ENCODE measurements at places on chromosomes 7 and 10.

- DNase-seq: no peak
These were observed 42.9 kb downstream of the MKLN1 start for GRCh38 chr7:131370523-131370968.

DNA sequence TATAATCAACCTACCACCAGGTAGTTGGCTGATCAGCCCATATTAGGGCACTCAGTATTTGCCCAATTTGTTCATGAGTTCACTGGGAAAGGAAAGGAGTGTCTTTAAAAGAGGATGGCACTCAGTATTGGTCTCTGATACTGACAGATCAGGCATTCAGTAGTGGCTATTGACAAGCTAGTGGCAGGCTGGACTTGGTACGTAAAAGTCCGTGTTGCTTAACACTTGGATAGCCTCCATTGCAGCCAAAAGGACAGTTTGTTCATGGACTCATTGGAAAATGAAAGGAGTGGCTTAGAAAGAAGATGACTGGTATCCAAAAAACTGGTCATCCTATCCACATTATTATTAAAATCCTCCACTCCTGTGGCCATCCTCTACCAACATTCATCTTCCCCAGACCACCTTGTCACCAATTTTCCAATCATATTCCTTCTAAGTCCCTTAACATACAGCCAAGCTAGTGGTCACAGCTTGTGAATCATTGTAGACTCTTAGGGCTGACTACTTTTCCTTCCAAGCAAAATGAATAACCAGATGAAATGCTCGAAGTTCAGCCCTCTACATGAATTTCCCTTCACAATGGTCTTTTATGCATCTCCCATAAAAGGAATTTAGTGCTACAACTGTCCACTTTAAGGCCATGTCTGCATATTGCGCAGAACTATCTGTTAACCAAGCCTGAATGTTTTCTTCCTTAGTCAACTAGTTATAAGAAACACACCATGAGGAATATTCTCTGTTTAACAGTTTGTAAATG, 78.6 kb upstream of the MAGI2 start:
- no peak for DNase-seq

- DNase-seq: no peak
These were observed 55.9 kb upstream of the PCGF5 start for GRCh38 chr10:91164520-91165065.

DNA sequence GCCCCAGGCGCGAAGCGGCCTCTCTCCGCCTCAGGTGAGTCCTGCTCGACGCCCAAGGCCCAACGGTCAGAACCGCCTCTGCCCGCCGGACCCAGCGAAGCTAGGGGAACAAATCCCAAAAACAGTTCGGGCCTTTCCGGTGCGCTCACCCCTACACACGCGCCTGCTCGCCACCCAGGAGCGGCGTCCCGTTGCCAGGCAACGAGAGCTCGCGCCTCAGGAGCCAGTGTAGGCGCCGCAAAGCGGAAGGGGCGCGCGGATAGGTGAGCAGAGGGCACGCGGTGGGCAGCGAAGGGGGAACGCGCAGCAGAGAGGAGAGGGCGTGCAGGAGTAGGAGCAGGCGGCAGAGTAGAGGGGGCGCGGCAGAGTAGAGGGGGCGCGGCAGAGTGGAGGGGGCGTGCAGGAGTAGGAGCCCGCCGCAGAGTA, at the start of the genes DYDC1 and DYDC2:
DYDC1 (minus strand) TSS at position 193 of the 426 bp plus-strand sequence. CDS start 4,154 bp downstream, outside the sequence.
DYDC2 (plus strand) TSS at position 219 of the 426 bp plus-strand sequence. CDS start 5,663 bp downstream, outside the sequence.
- DNase-seq: no peak

- no peak for DNase-seq
These were observed 1.4 kb upstream of the TRIM8 start for GRCh38 chr10:102642736-102643335.

- DNase-seq: no peak
These were observed 101.6 kb downstream of the NKX6-2 start for GRCh38 chr10:132684164-132684891.

- no peak for DNase-seq
These were observed 3.0 kb downstream of the GPRIN2 start for GRCh38 chr10:46553238-46554049.

DNA sequence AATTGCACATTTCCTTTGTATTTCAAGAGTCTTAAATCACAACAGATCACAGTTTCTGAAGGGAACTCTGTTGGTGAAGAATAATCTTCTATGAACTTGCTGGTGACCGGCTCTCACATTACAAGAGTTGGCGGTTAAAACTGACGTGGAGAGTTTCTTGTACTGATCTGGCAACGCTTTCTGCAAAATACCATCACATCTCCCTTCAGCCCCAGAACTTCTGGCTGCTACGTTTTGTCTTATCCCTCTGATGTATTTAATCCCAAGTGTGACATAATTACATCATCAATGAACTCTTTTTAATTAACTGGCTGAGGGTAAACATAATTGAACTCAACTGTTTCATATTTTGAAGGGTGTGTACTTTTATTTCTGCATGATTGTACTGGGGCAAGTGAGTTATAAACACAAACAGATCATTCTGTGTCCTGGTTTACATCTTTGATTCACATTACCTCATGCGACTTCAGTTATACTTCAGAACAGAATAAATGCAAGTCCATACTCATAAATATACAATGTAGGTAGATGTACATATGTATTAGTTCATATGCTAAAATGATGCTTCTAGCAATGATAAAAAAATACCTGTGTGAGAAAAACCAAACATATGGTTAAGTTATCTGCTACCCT, 105.1 kb upstream of the NPVF start:
- no peak for DNase-seq

GRCh38 chr7:6261699-6262098, 10.7 kb downstream of the CYTH3 start:
- DNase-seq: no peak

GRCh38 chr7:157568106-157568769, 231.4 kb downstream of the DNAJB6 start:
- DNase-seq: no peak

- DNase-seq: no peak
These were observed 317.2 kb downstream of the BBS9 start for GRCh38 chr7:33446551-33446950.

GRCh38 chr7:138456220-138456619, 3.8 kb upstream of the TRIM24 start:
- DNase-seq: no peak
